ENCODE measurements at places on chromosomes 3 and 15. TPM values are rescaled to one million over a fixed set of nuclear protein-coding genes. Genes with fewer than 3 reads are reported as not detected.

Gene LCTL
- total RNA-seq = not detected

Gene SAXO2
- not detected for total RNA-seq

Gene THRB
- total RNA-seq = 31.5 TPM

Gene SPTSSB
- not detected for total RNA-seq

DNA sequence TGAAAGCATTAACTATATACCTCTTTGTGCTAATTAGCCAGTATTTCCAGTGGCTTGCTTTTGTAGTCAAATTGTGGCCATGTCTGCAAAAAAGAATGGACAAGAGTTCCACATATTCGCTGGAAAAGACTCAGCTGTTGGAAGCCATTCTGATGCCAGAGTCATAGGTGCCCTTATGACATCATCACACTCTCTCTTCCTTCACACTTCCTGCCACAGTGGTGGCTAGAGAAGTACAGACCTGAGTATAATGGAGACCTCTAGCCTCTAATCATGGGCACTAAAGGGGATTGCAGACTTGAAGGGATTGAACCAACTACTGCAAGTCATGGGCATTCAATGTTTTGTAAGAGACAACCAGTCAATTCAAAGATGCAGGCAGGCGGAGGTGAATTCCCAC lies 38.3 kb upstream of the IQCF6 start:
- no peak for DNase-seq
- H3K36me3 ChIP-seq = no peaks in the 10 kb centered on the region
- no peak overlapping the region for H3K4me3 ChIP-seq
- H3K27me3 ChIP-seq = no peaks in the 10 kb centered on the region
- no peak overlapping the region for H3K27ac ChIP-seq

GRCh38 chr3:98038876-98039275 lies 3.8 kb upstream of the GABRR3 start:
- DNase-seq = no peak
- no peak overlapping the region for H3K27ac ChIP-seq
- no peaks in the 10 kb centered on the region for H3K27me3 ChIP-seq

DNA sequence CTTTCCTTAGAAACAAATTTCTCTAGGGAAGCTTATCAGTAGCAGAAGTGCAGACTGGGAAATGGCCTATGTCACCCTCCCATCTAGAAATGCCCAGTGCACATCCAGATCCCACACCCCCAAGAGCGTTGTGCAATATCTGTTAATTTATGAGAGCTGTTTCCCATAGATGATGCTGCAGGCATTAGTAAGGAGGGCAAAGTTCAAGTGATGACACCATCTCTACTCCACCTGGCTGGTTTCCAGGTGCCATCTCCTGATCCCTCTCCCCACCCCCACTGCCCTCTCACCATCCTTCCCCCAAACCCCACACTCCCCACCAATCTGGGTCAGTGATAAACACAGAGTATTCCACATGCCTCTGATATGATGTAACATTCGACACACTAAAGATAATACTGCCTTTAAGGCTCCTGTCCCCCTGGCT lies 39.4 kb downstream of the AGTR1 start:
- no peak overlapping the region for H3K27ac ChIP-seq
- DNase-seq = no peak
- H3K36me3 ChIP-seq = no peaks in the 10 kb centered on the region
- H3K4me1 ChIP-seq = no peaks in the 10 kb centered on the region
- no peak overlapping the region for H3K4me3 ChIP-seq
- no peaks in the 10 kb centered on the region for H3K27me3 ChIP-seq

GRCh38 chr3:12121466-12121865 lies 37.2 kb downstream of the TIMP4 start:
- DNase-seq = no peak
- H3K4me3 ChIP-seq = no peak overlapping the region
- H3K27ac ChIP-seq = no peak overlapping the region
- H3K4me1 ChIP-seq = no peaks in the 10 kb centered on the region
- H3K36me3 ChIP-seq = no peaks in the 10 kb centered on the region
- no peaks in the 10 kb centered on the region for H3K27me3 ChIP-seq

GRCh38 chr15:81962482-81962881 lies 83.3 kb downstream of the MEX3B start:
- no peaks in the 10 kb centered on the region for H3K27me3 ChIP-seq
- H3K4me3 ChIP-seq = no peak overlapping the region
- H3K27ac ChIP-seq = no peak overlapping the region
- H3K36me3 ChIP-seq = no peaks in the 10 kb centered on the region

DNA sequence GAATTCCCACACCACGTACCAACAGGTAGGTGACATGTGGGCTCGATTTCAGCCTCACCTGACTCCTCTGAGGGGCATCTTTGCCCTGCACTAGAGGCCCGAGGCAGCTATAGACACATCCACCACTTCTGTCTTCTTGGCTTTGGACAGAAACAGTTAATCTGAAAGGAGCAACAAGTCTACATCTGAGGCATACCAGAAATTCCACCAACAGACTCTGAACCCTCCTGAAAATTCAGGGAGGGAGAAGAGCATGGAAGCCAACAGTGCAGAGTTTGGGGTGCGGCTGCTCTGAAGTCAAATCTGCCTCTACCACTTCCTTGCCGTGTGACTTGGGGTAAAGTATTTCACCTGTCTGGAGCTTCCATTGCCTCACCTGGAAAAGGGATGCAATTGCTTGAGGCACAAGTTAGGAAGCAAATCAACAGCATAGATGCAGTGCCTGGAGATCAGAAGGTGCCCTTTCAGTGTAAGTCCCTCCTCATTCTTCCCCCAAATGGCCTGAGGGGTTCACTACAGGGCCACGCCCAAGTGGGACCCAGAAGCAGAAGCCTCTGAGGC lies 119.8 kb downstream of the SHQ1 start:
- no peaks in the 10 kb centered on the region for H3K36me3 ChIP-seq
- no peak overlapping the region for H3K27ac ChIP-seq
- H3K27me3 ChIP-seq = no peaks in the 10 kb centered on the region
- DNase-seq = no peak
- no peak overlapping the region for H3K4me3 ChIP-seq

GRCh38 chr15:54208786-54209185 lies 230.5 kb downstream of the UNC13C start:
- no peaks in the 10 kb centered on the region for H3K4me1 ChIP-seq
- H3K27ac ChIP-seq = no peak overlapping the region
- H3K4me3 ChIP-seq = no peak overlapping the region
